Thoracic aorta (tissue), 2 donors: ENCODE measurements at places on chromosomes 5 and 9. TPM values are rescaled to one million over a fixed set of nuclear protein-coding genes. Genes with fewer than 3 reads are reported as not detected.

- peak; percentile 32 for DNase-seq
Observed at GRCh38 chr5:72441862-72442540, 65.2 kb downstream of the ZNF366 start.

GRCh38 chr5:5306696-5307095 is 115.8 kb upstream of the ICE1 start:
- DNase-seq = no peak

DNA sequence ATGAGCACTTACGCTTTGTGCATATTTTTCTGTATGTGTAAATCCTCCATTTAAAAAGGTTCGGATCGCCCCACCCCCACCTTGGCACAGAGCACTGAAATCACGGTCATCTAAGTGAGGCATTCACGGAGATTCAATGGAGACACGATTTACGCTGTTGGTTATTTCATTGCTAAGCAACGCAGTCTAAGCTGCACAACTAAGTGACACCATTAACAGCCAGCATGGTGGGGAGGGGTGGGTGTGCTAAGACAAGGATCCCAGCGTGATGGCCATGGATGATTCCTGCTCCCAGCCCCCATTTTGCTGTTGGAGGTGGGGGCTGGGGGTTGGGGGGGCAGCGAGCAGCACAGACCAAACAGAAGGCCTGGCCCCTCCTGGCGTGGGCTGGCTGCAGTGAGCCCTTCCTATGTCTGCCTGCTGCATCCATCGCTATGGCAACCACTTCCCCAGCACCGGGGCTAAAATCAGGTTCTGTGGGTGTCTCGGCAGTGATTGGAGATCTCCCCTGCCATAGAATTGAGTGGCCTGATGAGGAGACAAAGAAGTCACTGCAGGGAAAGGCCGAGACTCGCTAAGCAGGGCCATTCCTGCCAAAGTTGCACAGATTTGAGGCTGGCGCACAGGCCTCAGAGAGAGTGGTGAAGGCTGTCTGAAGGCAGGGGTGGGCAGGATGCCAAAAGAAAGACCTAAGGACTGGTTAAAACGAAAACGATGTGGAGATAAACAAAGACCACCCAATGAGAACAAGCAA is 14.3 kb upstream of the MARCHF6 start:
- no peak for DNase-seq

- DNase-seq = no peak
Observed at GRCh38 chr9:20940447-20941173, 90.8 kb downstream of the HACD4 start.

The TGFBI gene
- 173 TPM for total RNA-seq

- DNase-seq = no peak
Observed at GRCh38 chr5:55711507-55712022, 559 bp downstream of the SLC38A9 start.

DNA sequence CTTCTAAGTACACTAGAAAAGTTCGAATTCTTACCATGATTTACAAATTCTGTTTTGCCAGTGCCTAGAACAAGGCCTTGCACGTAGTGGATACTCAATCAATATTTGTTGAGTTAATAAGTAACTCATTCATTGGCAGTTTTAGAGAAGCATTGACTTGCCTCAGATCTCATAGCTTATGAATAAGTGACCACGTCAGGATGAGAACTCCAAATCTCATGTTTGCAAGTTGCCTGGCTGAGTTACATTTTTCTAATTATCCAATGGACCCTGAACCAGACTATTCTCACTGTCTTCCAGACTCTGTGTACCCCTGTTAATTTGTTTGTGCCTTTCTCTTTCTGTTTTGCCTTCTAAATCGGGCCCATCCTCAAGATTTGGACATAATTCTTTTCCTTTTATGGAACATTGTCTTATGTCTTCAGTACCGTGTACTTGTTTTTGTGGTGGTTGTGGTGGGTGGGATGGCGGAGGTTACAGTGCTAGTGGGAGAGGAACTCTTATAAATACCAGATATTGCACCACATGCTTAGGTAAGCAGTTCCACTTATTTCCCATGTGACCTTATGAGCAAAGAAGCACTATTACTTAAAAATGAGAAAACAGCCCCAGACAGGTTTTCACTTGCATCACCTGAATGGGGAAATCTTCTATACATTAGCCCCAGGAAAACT is 96.3 kb downstream of the UNC13B start:
- DNase-seq = no peak

The RNF183 gene
- total RNA-seq = not detected

The QRFP gene
- total RNA-seq = not detected

GRCh38 chr5:78537821-78538220 is 110.8 kb downstream of the LHFPL2 start:
- no peak for DNase-seq

DNA sequence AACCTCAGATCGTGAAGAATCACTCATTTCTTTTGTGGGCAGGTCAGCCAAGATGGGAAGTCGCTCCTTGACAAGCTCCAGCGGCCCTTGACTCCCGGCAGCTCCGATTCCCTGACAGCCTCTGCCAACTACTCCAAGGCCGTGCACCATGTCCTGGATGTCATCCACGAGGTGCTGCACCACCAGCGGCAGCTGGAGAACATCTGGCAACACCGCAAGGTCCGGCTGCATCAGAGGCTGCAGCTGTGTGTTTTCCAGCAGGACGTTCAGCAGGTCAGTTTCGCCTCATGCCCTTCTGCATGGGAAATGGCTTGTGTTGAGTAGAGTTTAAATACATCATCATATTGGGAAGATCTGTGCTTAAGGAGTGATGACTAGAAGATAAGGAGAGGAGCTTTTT is 173.3 kb downstream of the TRIO start:
- DNase-seq = no peak

- DNase-seq = no peak
Observed at GRCh38 chr5:2725980-2726765, 25.3 kb downstream of the IRX2 start.

DNA sequence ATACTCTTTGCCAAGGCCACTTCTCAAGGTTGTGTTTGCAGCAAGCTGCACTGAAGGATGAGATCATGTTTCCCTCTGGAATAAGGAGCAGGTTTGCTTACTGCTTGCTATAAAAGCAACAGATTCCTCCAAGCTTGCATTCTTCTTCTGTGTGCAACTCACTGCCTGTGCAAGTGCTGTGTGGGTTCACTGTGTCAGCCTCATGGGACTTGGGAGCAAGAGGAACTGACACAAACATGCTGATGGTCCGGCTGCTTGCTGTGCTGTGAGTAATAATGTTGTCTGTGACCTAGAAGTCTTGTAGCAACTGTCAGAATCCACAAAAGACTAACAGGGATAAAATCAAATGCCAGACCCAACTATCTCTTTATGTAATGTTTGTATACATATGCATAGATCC is 33.6 kb upstream of the SHC3 start:
- no peak for DNase-seq

DNA sequence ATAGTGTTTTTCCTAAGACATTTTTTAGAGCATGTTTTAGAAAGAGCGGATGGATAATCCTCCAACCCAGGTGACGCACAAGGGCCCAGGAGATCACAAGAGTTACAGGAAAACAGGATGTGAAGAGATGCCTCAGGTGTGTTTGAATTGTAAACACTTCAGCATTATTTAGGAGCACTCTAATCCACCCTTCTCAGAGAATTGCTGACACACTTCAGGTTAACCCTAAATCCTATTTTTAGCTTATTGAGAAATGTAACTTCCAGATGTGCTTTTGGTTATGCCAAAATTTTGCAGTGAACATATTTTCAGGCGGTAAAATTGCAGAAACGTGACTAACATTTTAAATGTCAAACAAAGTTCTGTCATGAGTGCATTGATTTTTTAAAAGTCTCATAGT is 755.4 kb upstream of the CTNND2 start:
- no peak for DNase-seq

The BHMT2 gene
- 14.2 TPM for total RNA-seq

The PDGFRB gene
- 421 TPM for total RNA-seq

DNA sequence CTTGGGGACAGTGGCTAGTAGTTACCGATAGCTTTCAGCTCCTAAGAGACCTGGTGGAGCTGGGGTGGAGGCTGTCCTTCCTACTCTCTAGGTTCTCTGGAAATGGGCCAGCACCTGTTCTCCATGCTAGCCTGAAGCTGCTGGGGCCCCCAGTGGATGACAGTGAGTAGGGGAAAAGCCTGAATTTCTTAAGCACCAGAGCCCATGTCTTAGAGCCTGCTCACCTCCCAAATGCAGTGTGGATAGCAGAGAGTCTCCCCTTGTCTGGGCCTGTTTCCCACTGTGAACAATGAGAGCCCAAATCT is 105.8 kb downstream of the DAB2IP start:
- no peak for DNase-seq

DNA sequence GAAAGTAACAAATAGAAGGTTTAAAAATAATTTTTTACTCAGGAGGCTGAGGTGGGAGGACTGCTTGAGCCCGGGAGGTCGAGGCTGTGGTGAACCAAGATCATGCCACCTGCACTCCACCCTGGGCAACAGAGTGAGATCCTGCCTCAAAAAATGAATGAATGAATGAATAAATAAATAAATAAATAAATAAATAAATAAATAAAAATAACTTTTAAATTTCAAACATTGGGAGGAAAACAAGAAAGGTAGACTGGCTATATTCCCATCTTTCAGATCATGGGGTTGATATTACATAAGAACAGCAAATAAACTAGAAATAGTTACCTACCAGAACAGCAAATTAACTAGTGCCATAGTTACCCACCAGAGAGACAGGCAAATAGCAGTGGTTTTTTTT is 75.7 kb downstream of the LHX2 start:
- DNase-seq = no peak

- no peak for DNase-seq
Observed at GRCh38 chr5:155189476-155189875, 175.9 kb downstream of the KIF4B start.
